ENCODE measurements at places on chromosomes 1 and 21.
A peak's percentile ranks its signal among the peaks of the same experiment; 100 is the strongest.

DNA sequence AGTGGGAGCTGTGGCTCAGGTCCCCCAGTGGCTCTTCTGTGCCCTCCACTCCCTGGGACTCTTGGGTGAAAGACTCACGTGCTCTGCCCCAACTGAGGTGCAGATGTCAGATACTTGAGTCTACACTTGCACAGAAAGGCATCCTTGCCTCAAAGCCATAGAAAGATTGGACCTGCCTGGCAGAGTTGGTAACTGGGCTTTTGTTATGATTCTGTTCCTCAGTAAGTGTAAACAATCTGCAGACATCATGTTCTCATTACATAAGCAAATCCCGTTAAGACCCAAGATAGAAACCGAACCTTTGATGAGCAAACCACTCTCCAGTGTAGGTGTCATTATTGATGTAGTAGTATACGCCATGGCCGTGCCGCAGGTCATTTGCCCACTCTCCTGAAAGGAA, 10.0 kb downstream of the RSPH1 start:
- DNase-seq: no peak

DNA sequence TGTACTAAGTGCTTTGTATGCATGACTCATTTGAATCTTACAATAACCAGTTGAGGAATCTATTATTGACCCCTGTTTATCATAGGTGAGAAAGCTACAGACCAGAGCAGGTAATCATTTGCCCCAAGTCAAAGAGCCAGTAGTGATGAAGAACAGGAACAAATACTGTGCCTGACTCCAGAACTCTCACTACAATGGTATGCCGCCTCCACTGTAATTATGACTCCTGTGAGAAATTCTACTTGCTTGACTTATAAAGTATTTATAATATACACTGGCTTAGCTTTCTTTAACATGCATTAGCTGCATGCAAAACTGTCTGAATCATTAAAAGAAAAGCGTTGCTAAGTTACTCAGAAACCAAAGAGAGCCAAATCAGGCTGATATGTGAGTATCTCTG, 92.6 kb downstream of the ZNF281 start:
- DNase-seq: no peak

DNA sequence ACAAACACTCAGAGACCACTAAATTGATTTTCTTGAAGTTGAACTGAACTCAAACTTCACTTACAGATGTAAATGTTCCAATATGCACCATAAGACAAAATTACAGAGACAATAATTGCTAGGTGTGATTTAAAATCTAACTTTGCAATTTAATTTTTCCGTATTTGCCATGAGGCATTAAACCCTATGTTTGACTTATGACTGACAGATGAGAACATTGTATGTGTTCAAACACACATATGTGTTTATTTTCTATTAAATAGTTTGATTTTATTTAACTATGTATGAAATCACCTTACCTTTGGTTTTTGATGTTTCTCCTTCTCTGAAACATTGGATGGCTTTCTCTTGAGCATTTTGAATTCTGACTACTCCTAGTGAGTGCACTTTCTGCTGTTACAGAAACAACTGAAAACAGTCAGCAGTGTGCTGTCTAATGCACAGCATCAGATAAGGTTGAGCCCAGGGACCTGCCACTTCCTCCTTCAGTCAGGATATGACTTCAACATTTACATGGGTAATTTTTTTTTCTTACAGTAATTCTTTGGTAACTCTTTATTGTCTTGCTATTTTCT, at the start of gene SAMSN1:
SAMSN1 (minus strand) TSS at position 410 of the 575 bp plus-strand sequence; CDS start at position 356, 54 bp downstream.
- no peak for DNase-seq

DNA sequence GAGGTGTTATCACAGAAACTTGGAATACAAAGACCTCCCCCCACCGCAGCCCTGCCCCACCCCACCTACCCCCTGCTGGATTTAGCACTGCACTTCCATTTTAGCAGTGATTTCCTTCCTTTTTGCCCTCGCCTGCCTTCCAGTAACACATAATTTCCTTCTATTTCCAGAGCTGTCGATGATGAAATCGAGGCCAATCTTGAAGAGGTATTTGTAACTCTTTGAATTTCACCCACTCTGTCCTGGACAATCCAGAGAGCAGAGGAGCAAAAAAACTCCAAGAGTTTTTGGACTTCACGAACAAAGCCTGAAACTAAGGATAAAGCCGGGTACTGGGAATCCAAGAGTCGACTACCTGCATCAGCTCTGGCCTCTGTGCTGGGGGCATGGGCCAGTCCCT, 49.1 kb downstream of the CAPN2 start:
- no peak for DNase-seq

DNA sequence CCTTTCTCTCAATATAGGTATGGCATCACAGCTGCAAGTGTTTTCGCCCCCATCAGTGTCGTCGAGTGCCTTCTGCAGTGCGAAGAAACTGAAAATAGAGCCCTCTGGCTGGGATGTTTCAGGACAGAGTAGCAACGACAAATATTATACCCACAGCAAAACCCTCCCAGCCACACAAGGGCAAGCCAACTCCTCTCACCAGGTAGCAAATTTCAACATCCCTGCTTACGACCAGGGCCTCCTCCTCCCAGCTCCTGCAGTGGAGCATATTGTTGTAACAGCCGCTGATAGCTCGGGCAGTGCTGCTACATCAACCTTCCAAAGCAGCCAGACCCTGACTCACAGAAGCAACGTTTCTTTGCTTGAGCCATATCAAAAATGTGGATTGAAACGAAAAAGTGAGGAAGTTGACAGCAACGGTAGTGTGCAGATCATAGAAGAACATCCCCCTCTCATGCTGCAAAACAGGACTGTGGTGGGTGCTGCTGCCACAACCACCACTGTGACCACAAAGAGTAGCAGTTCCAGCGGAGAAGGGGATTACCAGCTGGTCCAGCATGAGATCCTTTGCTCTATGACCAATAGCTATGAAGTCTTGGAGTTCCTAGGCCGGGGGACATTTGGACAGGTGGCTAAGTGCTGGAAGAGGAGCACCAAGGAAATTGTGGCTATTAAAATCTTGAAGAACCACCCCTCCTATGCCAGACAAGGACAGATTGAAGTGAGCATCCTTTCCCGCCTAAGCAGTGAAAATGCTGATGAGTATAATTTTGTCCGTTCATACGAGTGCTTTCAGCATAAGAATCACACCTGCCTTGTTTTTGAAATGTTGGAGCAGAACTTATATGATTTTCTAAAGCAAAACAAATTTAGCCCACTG, 11.5 kb downstream of the HIPK1 start:
- DNase-seq: no peak

- peak; percentile 70 for DNase-seq
Observed at GRCh38 chr1:147496571-147497210, 44.6 kb upstream of the BCL9 start.

GRCh38 chr1:66262208-66262963, 271.6 kb upstream of the SGIP1 start:
- DNase-seq: no peak

Measured in endodermal cell (in vitro differentiated cells).